Caco-2 (cell line): ENCODE measurements at places on chromosomes 12 and 14. TPM values are rescaled to one million over a fixed set of nuclear protein-coding genes. Genes with fewer than 3 reads are reported as not detected.
A peak's percentile ranks its signal among the peaks of the same experiment; 100 is the strongest.

GRCh38 chr12:91056488-91056887 is 1.3 kb downstream of the KERA start:
- DNase-seq, result no peak

DNA sequence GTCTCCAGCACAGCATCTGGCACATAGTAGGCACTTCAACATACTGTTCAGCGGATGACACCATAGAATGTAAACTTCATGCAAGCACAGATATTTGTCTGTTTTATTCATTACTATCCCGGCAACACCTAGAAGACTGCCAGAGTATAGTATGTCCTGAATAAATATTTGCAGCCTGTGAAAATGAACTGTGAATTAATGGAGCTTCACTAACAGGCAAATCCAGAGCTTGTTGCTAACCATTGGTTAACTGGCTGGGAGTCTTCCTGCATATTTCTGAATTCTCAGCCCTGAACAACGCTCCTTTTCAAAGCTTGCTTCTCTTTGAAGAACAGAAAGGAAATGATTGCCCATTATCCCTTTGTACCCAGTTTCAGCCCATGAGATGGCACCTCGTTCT is 243.3 kb upstream of the CRY1 start:
- no peak for DNase-seq

- no peak for DNase-seq
Measured at GRCh38 chr12:50087995-50088394, 2.9 kb downstream of the SMARCD1 start.

The EFS gene
- total RNA-seq, result 0.14 and 0.16 TPM in 2 replicates

DNA sequence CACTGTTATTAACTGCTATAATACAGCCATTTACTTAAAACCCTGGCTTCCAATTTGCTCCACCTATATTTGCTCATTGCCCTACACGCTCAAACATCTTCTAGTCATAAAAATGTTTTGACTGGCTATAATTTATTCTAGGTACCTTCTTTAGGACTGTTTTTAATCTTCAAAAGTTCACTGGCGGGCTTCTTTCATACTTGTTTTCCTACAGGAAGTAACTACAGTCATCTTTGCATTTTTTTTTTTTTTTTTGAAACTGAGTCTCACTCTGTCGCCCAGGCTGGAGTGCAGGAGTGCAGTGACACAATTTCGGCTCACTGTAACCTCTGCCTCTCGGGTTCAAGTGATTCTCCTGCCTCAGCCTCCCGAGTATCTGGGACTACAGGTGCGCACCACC is 32.5 kb downstream of the MPHOSPH9 start:
- DNase-seq, result no peak

DNA sequence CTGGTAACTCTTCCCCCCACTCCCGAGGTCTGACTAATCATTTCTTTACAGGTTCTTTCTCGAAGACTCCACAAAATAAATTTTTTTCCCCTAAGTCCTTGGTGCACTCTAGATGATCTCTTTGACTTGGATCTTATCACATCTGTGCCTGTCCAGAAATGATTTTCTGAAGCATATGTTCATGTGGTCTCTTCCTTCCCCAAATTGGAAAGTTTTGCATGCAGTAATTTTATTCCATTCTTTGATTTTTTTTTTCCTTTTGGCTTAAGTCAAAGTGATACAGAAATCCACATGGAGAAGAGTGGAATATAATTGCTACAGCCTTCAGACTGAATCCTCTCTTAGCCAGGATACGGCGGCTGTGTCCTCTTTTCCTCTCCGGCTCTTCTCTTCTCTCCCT is 213.3 kb downstream of the BMP4 start:
- DNase-seq, result no peak

DNA sequence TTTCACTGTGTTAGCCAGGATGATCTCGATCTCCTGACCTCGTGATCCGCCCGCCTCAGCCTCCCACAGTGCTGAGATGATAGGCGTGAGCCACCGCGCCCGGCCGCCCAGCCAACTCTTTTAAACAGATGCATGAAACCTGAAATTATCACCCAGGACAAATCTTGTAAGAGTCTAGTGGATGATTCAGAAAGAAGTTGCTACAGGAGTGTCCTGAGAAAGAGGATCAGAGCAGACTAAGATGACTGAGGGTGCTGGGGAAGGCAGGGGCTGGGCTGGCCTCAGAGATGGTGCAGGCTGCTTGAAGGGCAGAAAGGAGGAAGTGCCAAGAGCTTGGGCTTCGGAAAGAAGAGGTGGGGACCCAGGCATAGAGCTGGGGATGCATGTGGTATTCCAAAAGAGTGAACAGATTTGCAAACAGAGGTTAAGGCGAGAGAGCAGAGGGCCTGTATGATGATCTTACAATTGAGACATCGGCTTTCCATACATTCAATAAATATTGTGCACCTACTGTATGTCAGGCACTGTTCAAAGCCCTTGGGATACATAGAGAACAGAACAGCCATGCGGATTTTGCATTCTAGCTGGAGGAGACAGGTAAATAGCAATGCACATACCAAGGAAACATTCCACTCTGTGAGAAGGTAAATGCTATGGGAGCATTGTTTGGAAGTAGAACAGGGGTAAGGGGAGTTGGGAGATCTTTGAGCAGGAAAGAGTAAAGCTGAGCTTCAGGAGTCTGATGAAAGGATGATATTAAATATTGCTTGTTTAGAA is 7.4 kb upstream of the CD9 start:
- DNase-seq, result no peak

GRCh38 chr12:62697893-62698292 is 231.3 kb downstream of the MON2 start:
- no peak for DNase-seq

DNA sequence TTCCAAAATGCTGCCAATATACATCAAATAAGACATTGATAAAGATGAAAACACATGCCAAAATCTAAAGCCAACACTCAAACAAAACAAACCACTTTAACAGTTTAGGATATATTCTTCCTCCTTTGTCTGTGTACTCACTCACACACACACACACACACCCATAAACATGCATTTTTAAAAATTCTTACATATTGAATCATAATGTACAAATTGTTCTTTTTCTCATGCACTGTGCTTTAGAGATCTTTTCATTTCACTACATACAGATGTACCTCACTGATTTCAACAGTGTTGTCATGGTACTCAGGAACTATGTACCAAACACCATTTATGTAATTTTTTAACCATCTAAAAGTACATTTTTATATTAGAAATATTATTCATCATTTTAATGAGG is 9.5 kb upstream of the RERG start:
- DNase-seq, result no peak

DNA sequence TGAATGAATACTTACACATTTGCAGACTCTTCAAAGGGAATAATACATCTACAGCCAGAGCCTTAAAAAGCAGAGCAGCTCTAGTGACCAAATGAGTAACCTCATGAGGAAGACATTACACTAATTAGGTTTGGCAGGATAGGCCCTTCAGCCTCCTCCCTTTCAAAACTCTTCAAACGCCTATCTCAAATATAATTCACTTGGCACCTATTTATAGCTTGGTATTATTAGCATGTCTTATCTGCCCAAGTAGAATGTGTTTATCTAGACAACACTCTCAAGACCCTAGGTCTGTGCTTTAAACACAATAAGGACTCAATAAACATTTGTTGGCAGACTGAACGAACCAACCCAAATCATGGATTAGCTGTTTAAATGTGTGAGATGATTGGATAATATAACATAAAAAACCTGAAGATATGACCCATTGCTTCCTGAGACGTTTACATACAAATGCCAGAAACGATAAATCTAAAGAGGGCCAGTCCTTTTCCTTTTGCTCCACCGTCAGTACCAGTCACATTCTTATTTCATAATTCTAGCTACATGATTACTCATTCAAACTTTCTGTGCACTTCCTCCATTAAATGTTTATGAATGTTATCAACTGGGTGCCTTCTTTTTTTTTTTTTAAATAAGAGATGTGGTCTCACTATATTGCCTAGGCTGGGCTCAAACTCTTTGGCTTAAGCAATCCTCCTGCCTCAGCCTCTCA is 123.3 kb downstream of the CEP83 start:
- no peak for DNase-seq

GRCh38 chr12:130336723-130337487 is 782 bp upstream of the PIWIL1 start:
- no peak for DNase-seq

DNA sequence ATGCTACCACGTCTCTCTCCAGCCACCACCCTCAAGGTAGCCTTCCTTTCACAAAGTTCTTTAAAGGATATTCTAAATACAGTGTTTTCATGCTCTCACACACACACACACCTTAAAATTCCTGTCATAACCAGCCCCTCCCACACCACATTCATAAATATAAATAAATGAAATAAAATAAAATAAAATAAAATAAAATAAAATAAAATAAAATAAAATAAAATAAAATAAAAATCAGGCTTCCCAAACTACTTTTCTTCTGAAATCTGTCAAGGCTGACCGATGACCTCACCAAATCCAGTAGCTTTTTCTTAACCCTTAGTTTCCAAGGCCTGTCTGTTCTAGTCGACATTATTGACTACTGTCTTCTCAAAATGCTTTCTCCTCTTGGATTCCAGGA is 378.4 kb downstream of the SEC23A start:
- no peak for DNase-seq

The SERPINA12 gene
- not detected in 2 replicates for total RNA-seq

- peak; percentile 21 for DNase-seq
Measured at GRCh38 chr14:72894623-72895378, 900 bp upstream of the DPF3 start.

The LRTM2 gene
- total RNA-seq, result 0.51 TPM in 1 of 2 replicates, not detected in the other

DNA sequence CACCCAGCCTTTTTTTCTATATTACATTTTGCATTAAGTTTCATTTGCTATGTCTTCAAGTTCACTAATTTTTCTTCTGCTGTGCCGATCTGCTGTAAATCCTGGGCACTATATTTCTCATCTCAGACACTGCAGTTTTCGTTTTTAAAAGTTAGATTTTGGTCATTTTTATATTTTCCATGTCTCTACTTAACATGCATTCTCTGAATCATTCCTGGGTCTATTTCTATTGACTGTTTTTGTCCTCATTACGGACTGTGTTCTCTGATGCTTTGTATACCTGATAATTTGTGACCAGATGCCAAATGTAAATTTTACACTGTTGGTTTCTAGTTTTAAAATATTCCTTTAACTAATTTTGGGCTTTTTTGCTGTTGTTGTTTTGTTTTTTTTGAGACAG is 64.5 kb downstream of the R3HDM2 start:
- no peak for DNase-seq

- DNase-seq, result no peak
Measured at GRCh38 chr14:81449114-81449513, 49.0 kb upstream of the STON2 start.

The MGST1 gene
- total RNA-seq, result 105 and 122 TPM in 2 replicates

The WASHC3 gene
- total RNA-seq, result 40.4 and 43.2 TPM in 2 replicates

The RFC5 gene
- total RNA-seq, result 38.5 and 42.7 TPM in 2 replicates

GRCh38 chr14:104652386-104652785 is 37.0 kb upstream of the INF2 start:
- no peak for DNase-seq

- DNase-seq, result no peak
Measured at GRCh38 chr14:71932229-71932981, at the start of gene RGS6. RGS6 (plus strand) TSS chr14:71932429.

The TRPV4 gene
- total RNA-seq, result not detected in 2 replicates

The TMEM121 gene
- 0.28 TPM in 1 of 2 replicates, not detected in the other for total RNA-seq

DNA sequence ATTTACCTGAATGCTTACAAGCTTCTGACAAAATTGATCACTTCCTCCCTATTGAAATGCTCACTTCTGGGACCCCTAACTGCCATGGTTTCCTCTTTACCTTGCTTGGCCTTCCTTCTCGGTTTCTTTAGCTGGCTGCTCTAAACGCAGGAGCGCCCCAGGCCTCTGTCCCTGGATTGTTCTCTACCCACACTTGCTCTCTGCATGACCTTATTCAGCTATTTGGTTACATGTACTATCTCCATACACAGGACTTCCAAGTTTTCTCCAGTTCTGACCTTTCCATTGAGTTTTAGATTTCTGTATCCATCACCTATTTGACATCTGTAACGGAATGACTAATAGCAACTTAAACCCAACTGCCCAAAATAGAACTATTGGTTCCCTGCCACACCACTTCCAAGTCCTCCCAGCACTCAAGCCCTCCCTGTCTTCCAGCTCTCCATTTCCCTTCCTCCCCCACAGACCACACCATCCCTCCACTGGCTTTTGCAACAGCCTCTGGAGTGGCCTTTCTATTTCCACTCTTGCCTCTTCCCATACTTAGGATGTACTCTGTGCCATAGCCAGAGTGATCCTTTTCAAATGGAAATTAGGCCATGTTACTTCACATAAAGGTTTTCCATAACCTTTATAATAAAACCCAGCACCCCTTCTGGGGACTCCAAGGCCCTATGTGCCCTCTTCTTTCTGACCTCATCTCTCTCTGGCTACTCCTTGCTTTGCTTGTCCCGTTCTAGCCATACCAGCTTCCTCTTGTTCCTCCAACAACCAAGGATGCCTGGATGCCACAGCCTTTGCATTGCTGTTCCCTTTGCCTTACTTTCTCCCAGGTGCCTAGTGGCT is 202.2 kb downstream of the AEBP2 start:
- DNase-seq, result no peak

GRCh38 chr12:46386360-46386867 is 13.8 kb upstream of the SLC38A2 start:
- DNase-seq, result no peak

GRCh38 chr14:34662561-34663088 is 32.7 kb upstream of the SNX6 start:
- no peak for DNase-seq

- DNase-seq, result no peak
Measured at GRCh38 chr12:72832024-72832423, 559.9 kb downstream of the TRHDE start.

GRCh38 chr14:23202001-23202400 is 18.5 kb upstream of the SLC7A8 start:
- no peak for DNase-seq

DNA sequence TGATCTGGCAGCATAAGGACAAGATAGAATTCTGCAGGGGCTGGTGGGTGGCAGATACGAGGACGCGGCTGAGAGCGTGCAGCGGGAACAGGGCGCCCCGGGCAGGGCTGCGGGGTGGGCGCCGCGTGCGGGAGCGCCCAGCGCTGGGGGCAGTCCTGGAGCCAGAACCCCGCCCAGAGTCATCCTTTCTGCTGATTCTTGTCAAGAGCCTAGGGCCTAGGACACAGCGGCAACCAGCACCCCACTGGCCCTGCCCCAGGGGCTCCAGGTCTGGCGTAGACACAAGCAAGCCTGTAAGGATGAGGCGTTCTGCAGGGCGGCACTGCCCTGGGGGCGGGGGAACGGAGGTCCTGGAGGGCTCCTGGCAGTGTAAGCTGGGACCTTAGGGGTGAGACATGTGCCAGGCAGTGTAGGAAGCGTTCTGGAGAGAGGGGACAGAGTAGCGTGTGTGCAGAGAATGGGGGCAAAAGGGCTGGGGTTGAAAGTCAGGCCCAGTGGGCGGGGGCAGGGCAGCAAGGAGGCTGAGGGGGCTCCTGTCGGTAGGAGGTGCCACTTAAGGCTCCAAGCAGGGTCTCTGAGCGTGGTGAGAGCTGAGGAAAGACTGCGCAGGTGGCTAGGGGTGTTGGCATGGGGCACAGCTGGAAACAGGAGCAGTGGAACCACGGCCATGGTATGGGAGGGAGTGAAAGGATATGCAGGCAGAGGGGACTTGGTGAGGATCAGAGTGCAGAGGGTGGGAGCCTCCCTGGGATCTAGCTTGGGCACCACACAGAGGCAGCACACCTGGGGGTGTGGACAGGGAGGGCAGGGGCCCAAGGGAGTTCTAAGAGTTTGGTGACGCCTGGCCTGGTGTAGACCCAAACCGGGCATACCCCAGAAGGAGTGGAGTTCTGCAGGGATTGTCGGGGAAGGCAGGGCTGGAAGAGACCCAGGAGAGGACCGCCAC is 845 bp upstream of the AHNAK2 start:
- DNase-seq, result peak; percentile 24

The RASSF9 gene
- total RNA-seq, result 0.20 and 0.35 TPM in 2 replicates

The CLEC14A gene
- not detected in 2 replicates for total RNA-seq
